ENCODE measurements at places on chromosomes 5 and 9.
A peak's percentile ranks its signal among the peaks of the same experiment; 100 is the strongest.

GRCh38 chr9:137705443-137705863, 86.6 kb downstream of the EHMT1 start:
- no peak for DNase-seq

- DNase-seq: no peak
Observed at GRCh38 chr5:135593886-135594285, 15.1 kb upstream of the CXCL14 start.

GRCh38 chr9:928363-929042, 48.0 kb upstream of the DMRT3 start:
- DNase-seq: peak; percentile 4

GRCh38 chr5:167872791-167873190, 418.7 kb upstream of the WWC1 start:
- DNase-seq: no peak

DNA sequence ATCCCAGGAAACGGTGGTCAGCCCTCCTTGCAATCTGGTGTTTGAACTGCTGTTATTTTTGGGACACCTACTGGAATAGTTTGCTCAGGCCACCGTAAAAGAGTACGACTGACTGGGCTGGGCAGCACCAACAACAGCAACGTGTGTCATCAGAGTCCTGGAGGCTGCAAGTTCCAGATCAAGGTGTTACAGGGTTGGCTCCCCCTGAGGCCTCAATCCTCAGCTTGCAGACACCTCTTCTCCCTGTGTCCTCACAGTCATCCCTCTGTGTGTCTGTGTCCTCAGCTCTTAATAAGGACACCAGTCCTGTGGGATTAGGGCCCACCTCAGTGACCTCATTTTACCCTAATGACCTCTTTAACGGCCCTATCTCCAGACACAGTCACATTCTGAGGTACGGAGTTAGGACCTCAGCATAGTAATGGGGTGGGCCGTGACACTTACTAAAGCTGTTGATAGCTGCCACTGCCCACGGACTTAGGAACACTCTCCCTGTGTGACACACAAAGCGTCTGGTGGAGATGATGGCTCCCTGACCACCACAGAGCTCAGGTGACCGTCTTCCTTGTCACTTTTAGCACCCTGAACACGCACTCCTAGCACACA, 16.8 kb downstream of the GLT6D1 start:
- DNase-seq: no peak

- peak; percentile 5 for DNase-seq
Observed at GRCh38 chr9:71302776-71303175, 181.4 kb upstream of the TRPM3 start.

GRCh38 chr9:132908635-132909034, 29.9 kb downstream of the SPACA9 start:
- no peak for DNase-seq

DNA sequence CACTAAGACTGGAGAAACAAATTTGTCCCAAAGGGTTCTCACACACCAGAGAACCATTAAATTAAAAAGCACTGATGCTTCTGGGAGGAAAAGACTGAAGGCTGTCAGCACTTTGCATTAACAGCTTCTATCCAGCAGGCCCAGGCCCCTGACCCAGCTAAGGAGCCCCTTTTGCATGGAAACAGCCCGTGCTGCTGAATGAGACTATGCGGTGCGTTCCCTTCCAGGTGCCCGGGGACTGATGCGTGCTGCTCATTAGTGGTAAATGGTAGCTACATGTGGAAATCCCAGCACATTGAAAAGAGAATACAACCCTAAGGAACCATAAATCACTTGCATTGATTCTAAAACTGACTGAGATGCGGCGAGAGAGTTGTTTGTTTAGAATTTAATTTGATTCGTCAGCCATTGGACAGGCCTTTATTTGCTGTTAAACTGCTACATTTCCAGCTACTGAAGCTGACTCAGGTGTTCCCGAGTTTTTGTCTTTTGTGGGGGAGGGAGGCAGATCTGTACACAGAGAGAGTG, 351.0 kb upstream of the SLC24A2 start:
- no peak for DNase-seq

DNA sequence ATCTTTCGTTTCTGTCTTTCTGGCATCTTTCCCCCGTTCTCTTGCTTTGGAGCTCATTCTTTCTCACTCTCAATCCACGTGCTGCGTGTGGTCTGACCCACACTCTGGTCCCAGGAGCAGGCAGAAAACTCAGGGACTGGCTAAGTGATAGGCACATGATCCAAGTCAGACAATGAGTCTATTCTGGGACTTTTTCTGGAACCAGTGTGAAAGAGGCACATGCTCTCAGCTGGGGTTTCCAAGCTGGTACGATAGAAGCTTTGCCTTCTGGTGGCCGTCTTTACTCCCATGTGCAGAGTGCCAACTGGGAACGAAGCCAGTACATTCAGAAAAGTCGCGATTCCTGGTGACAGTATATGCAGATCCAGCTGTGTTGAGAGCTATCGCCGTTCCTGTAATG, 94.4 kb downstream of the PDZD2 start:
- DNase-seq: no peak

All from EL (cell line).